ENCODE measurements at places on chromosomes 12 and 14. TPM values are rescaled to one million over a fixed set of nuclear protein-coding genes. Genes with fewer than 3 reads are reported as not detected.

RILPL2 gene
- total RNA-seq: 1.6 TPM

TTC9 gene
- 2.9 TPM for total RNA-seq

PPFIA2 gene
- 1.2 TPM for total RNA-seq

- H3K4me1 ChIP-seq: no peaks in the 10 kb centered on the region
- no peaks in the 10 kb centered on the region for H3K36me3 ChIP-seq
- no peaks in the 10 kb centered on the region for H3K27me3 ChIP-seq
- DNase-seq: no peak
- no peak overlapping the region for H3K27ac ChIP-seq
Observed at GRCh38 chr14:94952097-94952496, 182.2 kb upstream of the GSC start.

GRCh38 chr14:91228112-91229004 is 16.1 kb downstream of the GPR68 start:
- no peaks in the 10 kb centered on the region for H3K4me1 ChIP-seq
- H3K27ac ChIP-seq: no peak overlapping the region
- no peaks in the 10 kb centered on the region for H3K36me3 ChIP-seq
- no peaks in the 10 kb centered on the region for H3K27me3 ChIP-seq

- no peaks in the 10 kb centered on the region for H3K4me1 ChIP-seq
- H3K36me3 ChIP-seq: no peaks in the 10 kb centered on the region
- no peak for DNase-seq
- H3K4me3 ChIP-seq: no peak overlapping the region
- H3K27ac ChIP-seq: no peak overlapping the region
- no peaks in the 10 kb centered on the region for H3K27me3 ChIP-seq
Observed at GRCh38 chr12:92041742-92042141, 103.9 kb downstream of the BTG1 start.

- no peak for DNase-seq
- no peaks in the 10 kb centered on the region for H3K36me3 ChIP-seq
- no peaks in the 10 kb centered on the region for H3K27me3 ChIP-seq
- H3K4me1 ChIP-seq: peaks cover 38% of the 10 kb centered on the region
- no peak overlapping the region for H3K27ac ChIP-seq
- H3K4me3 ChIP-seq: no peak overlapping the region
Observed at GRCh38 chr12:124293286-124294003, 1.4 kb upstream of the RFLNA start.

DNA sequence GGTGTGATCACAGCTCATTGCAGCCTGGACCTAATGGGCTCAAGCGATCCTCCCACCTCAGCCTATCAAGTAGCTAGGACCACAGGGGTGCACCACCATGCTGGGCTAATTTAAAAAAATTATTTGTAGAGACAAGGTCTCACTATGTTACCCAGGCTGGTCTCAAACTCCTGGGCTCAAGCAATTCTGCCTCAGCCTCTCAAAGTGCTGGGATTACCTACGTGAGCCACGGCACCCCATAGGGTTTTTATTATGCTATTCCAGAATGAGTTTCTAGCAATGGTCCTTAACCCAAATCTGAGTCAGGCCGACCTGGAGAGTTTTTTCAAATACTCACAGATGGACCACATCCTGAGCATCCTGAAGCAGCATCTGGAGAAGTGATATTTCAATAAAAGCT is 159.8 kb downstream of the CPNE8 start:
- no peaks in the 10 kb centered on the region for H3K36me3 ChIP-seq
- H3K4me1 ChIP-seq: no peaks in the 10 kb centered on the region
- no peak for DNase-seq
- H3K4me3 ChIP-seq: no peak overlapping the region
- H3K27ac ChIP-seq: no peak overlapping the region

- H3K27me3 ChIP-seq: no peaks in the 10 kb centered on the region
- no peak for DNase-seq
- no peaks in the 10 kb centered on the region for H3K4me1 ChIP-seq
- H3K36me3 ChIP-seq: no peaks in the 10 kb centered on the region
- H3K4me3 ChIP-seq: no peak overlapping the region
Observed at GRCh38 chr12:106994579-106995220, 7.8 kb upstream of the MTERF2 start.

Measured in hepatocyte (in vitro differentiated cells).